ENCODE measurements at places on chromosomes 2 and 18.

- DNase-seq, result no peak
Observed at GRCh38 chr18:44716697-44717163, 36.0 kb downstream of the SETBP1 start.

- no peak for DNase-seq
Observed at GRCh38 chr2:16656784-16657391, 8.7 kb downstream of the CYRIA start.

- DNase-seq, result no peak
Observed at GRCh38 chr2:107091163-107091864, 205.3 kb upstream of the ST6GAL2 start.

GRCh38 chr2:203846490-203847105 lies 21.0 kb upstream of the CTLA4 start:
- no peak for DNase-seq

- no peak for DNase-seq
Observed at GRCh38 chr2:84550916-84551315, 34.6 kb downstream of the DNAH6 start.

DNA sequence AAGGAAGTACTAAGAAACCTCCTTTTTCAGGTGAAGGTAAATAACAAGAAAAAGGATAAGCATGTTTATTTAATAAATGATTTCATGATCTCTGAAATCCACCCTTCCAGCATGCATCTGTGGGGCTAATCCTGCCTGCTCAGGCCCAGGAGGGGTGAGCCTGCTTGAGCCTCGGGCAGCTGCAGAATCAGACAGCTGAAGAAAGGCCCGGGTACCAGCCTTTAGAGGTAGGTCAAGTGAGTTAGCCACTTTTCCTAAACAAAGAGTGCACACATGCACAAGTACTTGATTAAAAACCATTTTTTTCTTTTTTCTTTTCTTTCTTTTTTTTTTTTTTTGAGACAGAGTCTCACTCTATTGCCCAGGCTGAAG lies 25.7 kb upstream of the FZD7 start:
- DNase-seq, result no peak

GRCh38 chr18:61398961-61399705 lies 65.9 kb downstream of the CDH20 start:
- no peak for DNase-seq

DNA sequence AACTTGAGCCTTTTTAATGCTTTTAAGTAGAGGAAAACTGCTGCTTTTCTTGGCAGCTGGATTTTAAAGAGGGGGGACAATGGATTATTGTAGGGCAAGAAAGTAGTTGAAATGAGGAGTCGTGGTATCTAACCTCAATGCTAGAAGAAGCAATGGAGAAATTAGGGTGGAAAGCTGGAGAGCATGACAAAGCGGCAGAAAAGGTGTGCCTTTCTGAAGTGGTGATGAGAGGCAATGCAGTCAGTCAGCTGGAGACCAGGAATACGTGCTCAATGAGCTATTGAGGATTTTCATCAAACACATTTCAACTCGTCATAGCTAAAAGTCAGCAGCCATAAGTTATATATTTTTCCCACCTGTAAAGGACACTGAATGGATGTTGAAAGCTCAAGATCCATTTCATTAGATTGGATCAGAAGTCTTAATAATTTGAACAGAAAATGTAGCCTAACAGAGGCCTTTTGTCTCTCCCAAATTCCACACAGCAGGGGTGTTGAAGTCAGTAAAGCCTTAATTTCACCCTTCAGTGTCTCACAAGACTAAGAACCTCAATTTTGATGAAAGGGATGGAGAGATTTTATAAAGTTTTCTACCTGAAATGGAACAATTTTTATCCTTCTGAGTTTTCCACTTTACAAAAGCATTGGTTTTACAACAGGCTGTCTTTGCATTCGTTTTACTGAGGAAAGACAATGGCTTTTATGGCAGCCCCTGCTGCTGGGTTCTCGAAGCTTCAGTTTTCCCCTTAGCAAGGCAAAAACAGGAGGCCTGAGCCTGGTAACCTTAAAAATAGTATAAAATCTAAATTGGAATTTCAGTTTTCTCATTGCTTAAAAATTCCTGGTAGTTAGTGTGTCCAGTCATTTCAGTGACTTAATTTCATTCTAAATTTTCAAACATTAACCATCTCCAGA lies 131.1 kb downstream of the CCDC102B start:
- DNase-seq, result no peak

GRCh38 chr2:168811696-168812095 lies 9.3 kb downstream of the NOSTRIN start:
- no peak for DNase-seq

DNA sequence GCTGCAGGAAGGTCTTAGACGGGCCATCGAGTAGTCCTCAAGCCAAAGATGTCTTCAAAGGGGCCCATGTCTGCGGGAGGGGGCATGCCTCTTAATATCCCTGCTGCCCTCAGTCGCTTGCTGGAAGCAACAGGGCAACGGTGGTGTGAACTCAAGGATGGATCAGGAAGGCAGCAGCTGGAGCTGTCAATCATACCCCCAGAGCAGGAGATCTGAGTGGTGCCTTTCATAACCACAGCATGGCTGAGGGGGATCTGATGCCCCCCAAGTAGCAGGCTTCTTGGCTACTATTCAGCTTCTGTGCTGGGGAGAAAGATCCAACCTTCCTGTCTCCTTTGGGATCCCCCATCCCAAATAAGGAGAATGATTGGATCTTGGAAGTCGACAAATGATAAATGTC lies 46.4 kb downstream of the INSIG2 start:
- no peak for DNase-seq
